ENCODE measurements at places on chromosomes 7 and 10.
A peak's percentile ranks its signal among the peaks of the same experiment; 100 is the strongest.

DNA sequence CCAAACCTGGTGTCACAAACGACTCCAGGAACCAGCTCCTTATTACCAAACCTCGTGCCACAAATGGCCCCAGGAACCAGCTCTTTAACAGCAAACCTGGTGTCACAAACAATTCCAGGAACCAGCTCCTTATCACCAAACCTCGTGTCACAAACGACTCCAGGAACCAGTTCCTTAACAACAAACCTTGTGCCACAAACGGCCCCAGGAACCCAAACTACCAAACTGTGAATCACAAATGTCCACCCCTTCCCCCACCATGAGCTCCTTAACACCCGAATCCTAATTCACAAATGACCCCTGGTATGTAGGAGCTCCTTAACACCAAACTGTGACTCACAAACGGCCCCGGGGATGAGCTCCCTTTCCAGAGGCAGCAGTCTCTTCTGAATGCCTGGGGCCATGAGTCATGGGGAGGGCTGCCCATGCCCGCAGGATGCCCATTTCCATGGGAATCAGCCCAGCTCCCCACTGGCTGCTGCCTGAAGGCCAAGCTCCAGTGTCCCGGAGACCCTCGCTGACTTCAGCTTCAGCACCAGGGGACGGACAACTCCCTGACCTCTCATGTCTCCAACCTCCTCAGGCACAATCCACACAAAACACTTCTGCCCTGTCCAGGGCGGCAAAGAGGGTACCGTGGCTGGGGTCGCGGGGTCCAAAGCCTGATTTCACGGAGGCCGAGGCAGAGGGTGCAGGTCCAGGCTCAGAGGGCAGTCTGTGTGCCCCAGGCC lies 213.1 kb downstream of the ELFN1 start:
- H3K4me1 ChIP-seq, result no peaks in the 10 kb centered on the region
- no peaks in the 10 kb centered on the region for H3K27me3 ChIP-seq

DNA sequence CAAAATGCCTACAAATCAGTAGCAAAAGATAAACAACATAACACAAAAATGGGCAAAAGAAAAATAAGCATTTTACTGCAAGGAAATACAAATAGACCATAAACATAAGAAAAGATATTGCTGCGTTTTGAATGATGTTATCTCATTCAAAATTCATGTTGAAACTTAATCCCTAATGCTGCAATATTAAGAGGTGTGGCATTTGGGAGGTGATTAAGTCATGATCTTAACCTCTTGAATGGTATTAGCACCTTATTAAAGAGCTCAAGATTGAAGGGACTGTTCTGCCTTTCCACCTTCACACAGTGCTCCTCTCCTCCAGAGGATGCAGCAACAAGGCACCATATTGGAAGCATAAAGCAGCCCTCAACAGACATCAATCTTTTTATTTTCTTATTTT lies 12.4 kb upstream of the TNKS2 start:
- H3K27ac ChIP-seq, result no peak overlapping the region
- H3K36me3 ChIP-seq, result peaks cover 2% of the 10 kb centered on the region
- H3K4me3 ChIP-seq, result no peak overlapping the region
- no peaks in the 10 kb centered on the region for H3K4me1 ChIP-seq
- peaks cover 3% of the 10 kb centered on the region for H3K27me3 ChIP-seq

- no peak for DNase-seq
- peaks cover 2% of the 10 kb centered on the region for H3K4me1 ChIP-seq
- H3K27ac ChIP-seq, result no peak overlapping the region
- H3K36me3 ChIP-seq, result no peaks in the 10 kb centered on the region
- peaks cover 5% of the 10 kb centered on the region for H3K27me3 ChIP-seq
- no peak overlapping the region for H3K4me3 ChIP-seq
Measured at GRCh38 chr7:3196629-3197400, 104.2 kb upstream of the SDK1 start.

- H3K4me1 ChIP-seq, result no peaks in the 10 kb centered on the region
- no peak for DNase-seq
- H3K27ac ChIP-seq, result no peak overlapping the region
- no peak overlapping the region for H3K4me3 ChIP-seq
Measured at GRCh38 chr10:132748545-132749370, 37.2 kb downstream of the NKX6-2 start.

GRCh38 chr10:48448796-48449195 lies 142.3 kb downstream of the MAPK8 start:
- no peaks in the 10 kb centered on the region for H3K4me1 ChIP-seq
- no peaks in the 10 kb centered on the region for H3K36me3 ChIP-seq
- no peak overlapping the region for H3K27ac ChIP-seq
- H3K27me3 ChIP-seq, result peaks cover 2% of the 10 kb centered on the region
- DNase-seq, result no peak

- peaks cover 2% of the 10 kb centered on the region for H3K36me3 ChIP-seq
- no peak overlapping the region for H3K27ac ChIP-seq
- peak overlapping the region; percentile 53 for H3K4me3 ChIP-seq
Measured at GRCh38 chr7:129780257-129780973, 168.9 kb downstream of the NRF1 start.

DNA sequence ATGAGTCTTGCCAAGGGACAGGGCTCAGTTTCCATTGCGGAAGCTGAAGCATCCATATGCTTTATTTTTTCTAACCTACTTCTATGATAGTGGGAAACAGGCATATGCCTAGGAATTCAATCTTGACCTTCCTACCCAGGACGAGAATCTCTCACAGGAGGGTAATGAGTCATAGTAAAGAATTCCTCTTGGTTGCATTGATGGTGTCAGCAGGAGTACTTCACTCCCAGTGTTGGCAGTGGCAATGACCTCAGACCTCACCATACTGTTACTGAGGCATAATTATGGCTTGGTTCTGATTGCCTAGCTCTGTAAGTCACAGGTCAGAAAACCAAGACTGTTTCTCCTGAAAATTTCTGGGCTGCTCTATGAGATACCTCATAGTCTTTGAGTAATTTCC lies 552.9 kb downstream of the ARL4A start:
- no peak overlapping the region for H3K27ac ChIP-seq
- H3K4me1 ChIP-seq, result no peaks in the 10 kb centered on the region
- no peak for DNase-seq
- no peak overlapping the region for H3K4me3 ChIP-seq
- no peaks in the 10 kb centered on the region for H3K36me3 ChIP-seq

DNA sequence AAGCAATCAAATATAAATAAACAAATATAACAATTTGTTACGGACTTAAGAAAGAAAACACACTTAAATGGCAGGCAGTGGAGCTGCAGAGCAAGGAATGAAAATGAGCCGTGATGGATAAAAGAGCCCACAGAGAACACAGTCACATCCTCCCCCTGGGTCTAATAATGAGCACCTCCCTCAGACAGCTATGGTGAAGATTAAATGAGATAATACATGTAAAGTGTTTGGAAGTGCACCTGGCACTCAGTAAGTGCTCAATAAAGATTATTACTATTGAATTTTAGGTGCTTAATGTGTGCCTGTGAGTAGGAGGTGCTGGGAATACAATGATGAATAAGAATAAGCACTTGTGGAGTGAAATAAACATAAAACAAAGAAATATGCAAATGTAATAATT lies 49.1 kb upstream of the CABCOCO1 start:
- H3K36me3 ChIP-seq, result no peaks in the 10 kb centered on the region
- no peaks in the 10 kb centered on the region for H3K27me3 ChIP-seq

- H3K36me3 ChIP-seq, result no peaks in the 10 kb centered on the region
- no peaks in the 10 kb centered on the region for H3K27me3 ChIP-seq
- no peaks in the 10 kb centered on the region for H3K4me1 ChIP-seq
- H3K4me3 ChIP-seq, result no peak overlapping the region
Measured at GRCh38 chr10:109089779-109090178, 833.5 kb downstream of the XPNPEP1 start.

DNA sequence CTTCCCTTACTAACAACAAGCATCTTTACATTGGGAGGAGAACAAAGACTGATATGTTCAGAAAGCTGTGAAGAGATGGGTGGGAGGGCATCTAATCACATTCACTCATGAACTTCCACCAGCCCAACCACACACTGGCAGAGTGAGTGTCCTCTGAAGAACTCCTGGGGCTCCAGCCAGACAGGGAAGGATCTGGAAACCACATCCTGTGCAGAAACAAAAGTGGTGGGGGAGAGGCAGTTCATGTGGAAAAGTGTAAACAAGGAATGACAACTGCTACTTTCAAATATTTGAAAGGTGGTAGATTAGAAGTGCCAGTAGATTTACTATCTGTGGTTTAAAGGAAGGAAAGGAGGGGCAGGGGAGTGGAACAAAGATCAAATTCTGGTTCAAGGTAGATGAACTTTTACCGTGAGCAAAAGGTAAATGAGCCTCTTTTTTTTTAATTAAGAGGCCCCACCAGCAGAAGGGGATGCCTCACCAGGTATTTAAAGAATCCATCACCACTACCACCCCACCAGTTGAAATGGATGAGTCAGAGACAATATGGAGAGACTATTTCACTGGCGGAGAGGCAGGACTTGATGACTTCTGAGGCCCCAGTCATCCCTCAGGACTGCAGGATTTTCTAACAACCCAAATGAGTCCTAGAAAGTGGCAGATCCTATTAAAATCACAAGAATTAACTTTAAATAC lies 34.5 kb downstream of the GOT1 start:
- no peak overlapping the region for H3K4me3 ChIP-seq
- peaks cover 17% of the 10 kb centered on the region for H3K36me3 ChIP-seq
- peaks cover 4% of the 10 kb centered on the region for H3K27me3 ChIP-seq
- H3K4me1 ChIP-seq, result peaks cover 4% of the 10 kb centered on the region
- H3K27ac ChIP-seq, result no peak overlapping the region

- peaks cover 1% of the 10 kb centered on the region for H3K4me1 ChIP-seq
- no peak overlapping the region for H3K27ac ChIP-seq
- no peaks in the 10 kb centered on the region for H3K27me3 ChIP-seq
- peaks cover 2% of the 10 kb centered on the region for H3K36me3 ChIP-seq
- no peak overlapping the region for H3K4me3 ChIP-seq
Measured at GRCh38 chr10:29620112-29620690, 14.6 kb downstream of the SVIL start.

- peak overlapping the region; percentile 26 for H3K4me3 ChIP-seq
- peaks cover 61% of the 10 kb centered on the region for H3K27me3 ChIP-seq
- no peak overlapping the region for H3K27ac ChIP-seq
- peaks cover 6% of the 10 kb centered on the region for H3K4me1 ChIP-seq
Measured at GRCh38 chr7:43111630-43112458, 603 bp upstream of the HECW1 start.

GRCh38 chr7:29878081-29878688 lies 71.9 kb downstream of the WIPF3 start:
- no peak overlapping the region for H3K4me3 ChIP-seq
- peaks cover 15% of the 10 kb centered on the region for H3K27me3 ChIP-seq
- H3K27ac ChIP-seq, result no peak overlapping the region
- peaks cover 12% of the 10 kb centered on the region for H3K4me1 ChIP-seq
- DNase-seq, result peak; percentile 13

DNA sequence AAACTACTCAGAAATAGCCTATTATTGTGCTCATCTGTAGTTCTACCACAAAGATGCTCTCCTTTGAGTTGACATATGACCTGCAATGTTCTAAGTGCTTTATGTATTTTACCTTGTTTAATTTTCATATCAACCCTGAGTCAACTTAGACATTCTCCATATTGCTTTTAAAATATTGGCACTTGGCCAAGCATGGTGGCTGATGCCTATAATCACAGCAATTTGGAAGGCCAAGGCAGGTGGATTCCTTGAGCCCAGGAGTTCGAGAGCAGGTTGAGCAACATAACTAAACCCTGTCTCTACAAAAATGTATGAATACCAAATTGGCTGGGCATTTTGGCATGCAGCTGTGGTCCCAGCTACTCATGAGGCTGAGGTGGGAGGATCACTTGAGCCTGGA lies 50.6 kb downstream of the PRKG1 start:
- H3K4me3 ChIP-seq, result no peak overlapping the region
- H3K4me1 ChIP-seq, result no peaks in the 10 kb centered on the region
- DNase-seq, result no peak
- H3K27me3 ChIP-seq, result no peaks in the 10 kb centered on the region
- H3K27ac ChIP-seq, result no peak overlapping the region

DNA sequence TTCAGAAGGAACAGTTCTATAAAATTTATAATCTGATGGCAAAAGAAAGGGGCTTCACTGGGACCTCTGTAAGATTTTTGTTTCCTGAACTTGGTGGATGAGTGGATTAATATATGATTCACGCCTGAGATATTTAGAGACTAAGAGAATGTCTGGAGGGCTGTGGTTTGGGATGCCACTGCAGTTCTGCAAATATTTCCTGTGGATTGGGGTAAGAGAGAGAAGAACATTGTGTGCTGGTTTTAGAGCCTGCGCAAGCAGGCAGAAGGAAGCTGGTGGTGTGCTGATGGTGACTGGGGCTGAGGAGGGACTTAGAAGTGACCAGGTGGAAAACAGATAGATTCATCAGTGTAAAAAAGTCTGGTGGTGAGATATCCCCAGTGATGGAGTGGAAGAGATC lies 87.0 kb downstream of the SUGCT start:
- H3K27me3 ChIP-seq, result no peaks in the 10 kb centered on the region
- DNase-seq, result no peak
- H3K4me1 ChIP-seq, result no peaks in the 10 kb centered on the region
- H3K36me3 ChIP-seq, result no peaks in the 10 kb centered on the region
- H3K27ac ChIP-seq, result no peak overlapping the region
- no peak overlapping the region for H3K4me3 ChIP-seq

DNA sequence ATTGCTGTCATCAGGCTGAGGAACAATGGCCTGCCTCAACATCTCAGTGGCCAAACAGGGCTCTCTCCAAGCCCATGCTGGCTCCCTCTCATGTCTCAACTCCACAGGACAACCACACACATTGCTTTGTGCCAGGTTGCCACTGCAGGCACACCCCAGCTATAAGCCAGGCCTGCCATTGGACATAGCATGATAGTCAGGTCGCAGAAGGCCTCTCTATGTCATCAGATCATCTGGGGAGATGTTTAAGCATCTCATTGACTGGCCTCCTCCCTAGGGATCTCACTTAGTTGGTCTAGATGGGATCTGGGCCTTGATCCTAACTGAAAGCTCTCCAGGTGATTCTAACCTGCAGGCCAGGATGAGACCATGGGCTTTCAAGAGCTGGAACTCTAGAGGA lies 257.2 kb downstream of the GRID1 start:
- no peak for DNase-seq
- no peaks in the 10 kb centered on the region for H3K36me3 ChIP-seq
- no peak overlapping the region for H3K27ac ChIP-seq
- no peaks in the 10 kb centered on the region for H3K27me3 ChIP-seq

DNA sequence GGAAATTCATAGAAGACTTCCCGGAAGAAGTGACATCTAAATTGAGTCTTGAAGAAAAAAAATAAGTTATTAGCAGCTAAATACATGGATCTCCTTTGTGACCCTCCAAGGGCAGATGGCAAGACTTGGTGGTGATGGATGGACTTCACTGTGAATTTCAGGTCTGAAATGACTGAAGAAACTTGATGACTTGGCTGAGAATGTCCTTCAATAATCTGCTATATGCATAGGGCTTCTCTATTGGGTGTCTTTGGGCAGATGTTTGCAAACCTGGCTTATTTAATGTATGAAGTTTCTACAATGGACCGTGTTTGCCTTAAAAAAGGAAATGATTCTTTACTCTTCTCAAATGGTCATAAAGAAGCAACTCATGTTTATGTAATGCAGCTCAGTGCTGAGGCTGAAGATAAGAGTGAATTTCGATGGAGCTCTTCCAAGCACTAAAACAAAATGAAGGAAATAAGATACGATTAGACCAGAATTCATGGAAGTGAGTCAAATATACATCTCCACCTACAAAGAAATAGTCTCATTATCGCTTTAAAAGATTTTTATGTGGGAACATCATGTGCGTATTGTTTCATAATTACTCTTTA lies 116.6 kb upstream of the WDR11 start:
- H3K4me3 ChIP-seq, result no peak overlapping the region
- H3K27ac ChIP-seq, result no peak overlapping the region
- no peaks in the 10 kb centered on the region for H3K4me1 ChIP-seq
